Left ventricle myocardium superior (tissue), 1 donor: ENCODE measurements at places on chromosomes 16 and 17. TPM values are rescaled to one million over a fixed set of nuclear protein-coding genes. Genes with fewer than 3 reads are reported as not detected.

DNA sequence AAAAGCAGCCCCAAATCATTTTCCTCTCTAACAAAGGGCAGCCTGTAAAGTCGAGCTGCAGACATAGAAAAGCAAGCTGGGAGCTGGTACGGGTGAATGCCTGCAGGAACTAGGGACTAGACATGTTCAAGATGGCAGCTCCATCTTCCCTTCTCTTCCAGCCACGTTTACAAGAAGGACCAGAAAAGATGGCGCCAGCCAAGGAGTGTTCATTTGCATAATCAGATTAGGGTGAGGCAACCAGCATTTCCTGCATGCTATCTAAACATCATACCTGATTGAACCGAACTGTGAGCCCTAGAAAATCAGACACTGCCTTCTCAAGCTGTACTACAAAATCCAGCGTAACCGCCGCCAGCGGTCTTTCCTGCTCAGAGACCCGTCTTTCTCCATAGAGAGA, 896.8 kb downstream of the CDH11 start:
- no peak for DNase-seq

GRCh38 chr17:2405247-2405926, 4.5 kb upstream of the MNT start:
- DNase-seq, result no peak

- peak; percentile 53 for DNase-seq
Measured at GRCh38 chr16:13036600-13036999, 135.2 kb downstream of the SHISA9 start.

DNA sequence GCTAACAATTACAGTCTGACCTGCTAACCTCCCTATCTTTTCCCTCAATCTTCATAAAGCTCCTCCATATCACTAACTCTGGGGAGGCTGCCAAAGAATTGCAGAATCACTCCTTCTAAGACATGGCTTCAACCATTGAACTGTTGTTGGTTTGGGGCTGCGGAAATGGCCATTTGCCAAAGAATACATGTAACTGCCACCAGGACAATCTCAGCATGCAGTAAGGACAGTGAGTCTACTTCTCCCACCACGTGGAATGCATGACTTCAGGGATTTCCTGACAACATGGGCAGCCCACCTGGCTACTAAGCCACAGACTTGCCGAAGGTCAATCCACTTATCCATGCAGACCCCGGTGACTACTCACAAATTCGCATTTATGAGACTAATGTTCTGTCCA, 104.3 kb upstream of the NUDT7 start:
- DNase-seq, result no peak

- no peak for DNase-seq
Measured at GRCh38 chr17:28982131-28982793, 23.6 kb downstream of the SEZ6 start.

DNA sequence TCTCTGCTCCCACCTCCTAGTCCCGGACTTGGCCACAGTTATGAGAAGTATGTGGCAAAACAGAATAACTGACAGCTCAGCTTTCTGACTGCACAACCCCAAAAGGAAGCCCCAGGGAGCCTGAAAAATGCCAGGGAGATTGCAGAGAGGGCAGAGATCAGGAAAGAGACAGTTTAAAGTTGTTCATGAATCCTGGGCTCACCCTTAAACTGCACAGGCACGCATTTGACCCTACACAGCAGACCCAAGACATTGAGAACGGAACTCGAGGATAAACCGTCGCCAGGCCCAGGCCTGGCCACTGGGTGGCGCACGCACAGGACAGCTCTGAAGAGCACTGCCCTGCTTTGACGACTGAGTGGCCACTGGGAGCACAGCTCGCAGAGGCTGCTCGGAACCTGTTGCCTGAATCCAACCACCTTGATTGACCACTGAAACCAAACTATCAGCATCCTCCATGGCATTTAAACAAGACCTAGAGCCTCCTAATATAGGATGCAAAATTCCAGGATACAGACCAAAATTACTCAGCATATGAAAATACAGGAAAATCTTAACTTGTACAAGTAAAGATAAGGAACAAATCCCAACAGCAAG, 114.0 kb downstream of the C16orf95 start:
- DNase-seq, result peak; percentile 78

DNA sequence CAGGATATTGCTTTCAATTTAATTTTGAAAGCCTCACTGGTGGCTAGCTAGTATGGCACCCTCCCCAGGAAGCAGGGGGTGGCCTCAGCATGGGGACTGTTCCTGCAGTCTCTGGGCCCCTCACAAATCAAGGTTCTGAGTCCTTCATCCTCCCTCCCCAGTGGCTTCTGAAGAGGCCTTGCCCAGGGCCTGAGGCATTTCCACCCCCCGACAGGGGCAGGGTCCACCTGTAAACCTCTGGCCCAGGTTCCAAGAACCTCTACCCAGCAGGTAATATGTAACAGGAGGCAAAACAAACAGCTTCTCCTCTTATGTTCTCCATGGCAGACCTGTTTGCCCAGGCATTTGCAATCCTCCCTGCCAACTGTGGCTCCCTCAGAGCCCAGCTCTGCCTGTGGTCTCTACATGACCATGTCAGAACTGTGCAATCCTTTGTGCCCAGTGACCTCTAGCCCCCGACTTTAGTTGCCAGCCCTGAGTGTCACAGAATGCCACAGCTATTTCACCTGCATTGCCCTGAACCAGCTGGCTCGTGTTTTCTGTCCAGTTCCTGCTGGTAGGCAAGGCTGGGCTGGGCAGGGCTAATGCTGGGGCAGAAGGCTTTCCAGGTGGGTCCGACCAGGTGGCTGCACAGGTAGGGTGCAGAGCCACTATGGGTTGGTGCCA, 14.3 kb downstream of the ACSF2 start:
- DNase-seq, result no peak

DNA sequence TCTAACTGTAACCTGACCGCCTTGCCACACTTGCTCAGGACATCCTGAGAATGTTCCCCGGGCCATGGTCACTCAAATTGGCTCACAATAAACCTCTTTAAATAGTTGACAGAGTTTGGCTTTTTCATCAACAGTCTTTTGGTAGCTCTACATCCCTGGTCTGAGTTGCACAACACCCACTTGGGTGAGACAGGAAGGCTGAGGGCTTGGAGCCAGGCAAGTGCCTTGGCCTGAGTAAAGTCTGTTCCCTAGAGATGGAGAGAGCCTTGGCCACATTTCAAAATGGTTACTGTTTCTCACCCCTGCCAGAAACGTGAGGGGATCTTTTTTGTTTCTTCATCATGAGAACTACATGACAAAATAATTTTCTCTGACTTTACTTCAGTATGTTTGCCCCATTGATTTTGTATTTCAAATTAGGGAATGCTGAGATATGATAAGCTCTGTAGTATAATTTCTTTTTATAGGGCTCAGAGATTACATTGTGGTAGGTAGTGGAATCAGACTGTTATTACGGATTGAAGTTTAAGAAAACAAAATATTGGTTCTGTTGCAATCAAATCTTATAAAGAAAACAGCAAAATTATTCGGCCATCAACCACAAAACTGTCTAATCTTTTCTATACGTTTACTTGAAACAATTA, 53.9 kb upstream of the NETO2 start:
- DNase-seq, result peak; percentile 77

DNA sequence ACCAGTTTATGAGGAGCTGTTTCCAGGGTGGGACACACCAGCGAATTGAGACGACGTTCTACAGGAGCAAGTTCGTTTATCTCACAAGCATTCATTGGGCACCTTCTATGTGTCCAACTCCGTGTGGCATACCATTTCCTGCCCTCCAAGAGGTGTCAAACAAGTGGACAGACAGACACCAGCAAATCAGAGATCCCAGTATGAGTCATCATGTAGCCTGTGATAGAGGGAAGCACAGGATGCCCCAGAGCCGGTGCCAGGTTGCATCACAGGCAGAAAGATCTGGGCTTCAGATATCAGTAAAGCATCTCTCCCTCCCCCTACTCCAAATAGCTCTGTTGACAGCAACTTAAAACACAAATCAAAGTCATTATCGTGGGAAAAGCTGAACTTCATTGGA, 31.8 kb upstream of the MAF start:
- DNase-seq, result no peak

DNA sequence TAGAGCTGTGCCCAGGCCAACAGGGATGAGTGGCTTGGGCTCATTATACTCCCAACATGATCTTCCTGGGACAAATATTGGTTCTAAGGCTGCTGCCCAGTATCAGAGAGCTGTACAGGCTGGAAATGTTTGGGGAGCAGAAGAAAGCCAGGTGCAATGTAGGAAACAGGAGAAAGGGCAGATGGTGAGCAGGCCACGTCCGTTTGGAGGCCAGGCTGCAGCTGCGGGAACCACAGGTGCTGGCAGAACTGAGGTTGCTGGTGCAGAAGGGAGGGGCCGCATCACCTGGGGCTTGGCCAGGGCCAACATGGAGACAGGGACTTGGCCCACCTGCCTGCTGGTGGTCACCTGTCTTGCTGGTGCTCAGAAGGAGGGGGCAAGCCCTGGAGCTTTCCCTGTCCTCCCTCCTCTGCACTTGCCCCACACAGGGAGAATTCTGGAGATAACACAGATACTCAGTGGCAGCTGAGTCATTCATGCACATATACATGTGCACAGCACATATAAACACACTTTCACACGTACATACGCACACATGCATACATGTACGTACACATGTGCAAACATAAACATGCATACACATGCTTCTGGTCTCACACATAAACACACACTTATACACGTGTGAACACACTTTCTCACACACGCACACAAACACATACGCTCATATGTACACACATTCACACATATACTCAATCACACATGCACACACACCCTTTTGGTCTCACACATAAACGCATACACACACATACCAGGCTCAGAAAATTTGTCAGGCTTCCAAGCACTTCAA, 67.7 kb downstream of the WSCD1 start:
- DNase-seq, result no peak

GRCh38 chr16:20814784-20815183, 8.5 kb downstream of the REXO5 start:
- DNase-seq, result no peak

DNA sequence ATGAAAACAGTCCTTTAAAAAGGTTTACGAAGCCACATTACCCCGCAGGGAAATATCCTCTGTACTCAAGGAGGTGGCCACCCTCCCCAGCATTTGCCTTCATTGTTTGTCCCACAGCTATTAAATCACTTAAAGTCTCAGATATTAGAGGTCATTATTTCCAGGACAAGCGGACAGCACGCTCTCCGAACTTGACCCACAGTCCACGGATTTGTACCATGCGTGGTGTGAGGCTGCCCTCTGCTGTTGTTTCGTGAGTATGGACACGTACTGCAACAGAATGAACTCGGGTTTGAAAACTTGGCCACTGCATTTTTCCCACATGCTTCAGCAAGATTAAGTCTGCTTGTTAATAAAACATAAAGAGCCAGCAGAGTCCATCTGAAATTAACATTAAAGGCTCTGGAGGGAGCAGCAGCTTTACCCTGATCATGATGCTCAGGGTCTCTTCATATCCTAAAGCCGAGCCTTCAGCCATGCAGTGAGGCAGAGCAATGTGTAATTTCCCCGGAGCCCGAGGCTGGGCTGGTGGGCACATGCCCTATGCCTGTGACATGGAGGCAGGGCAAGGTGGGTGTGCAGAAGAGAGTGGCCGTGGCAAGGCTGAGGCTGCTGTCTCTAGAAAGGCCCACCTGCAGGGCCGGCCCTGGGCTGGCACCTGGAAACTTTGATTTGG, 19.7 kb downstream of the MEAK7 start:
- DNase-seq, result peak; percentile 68

GRCh38 chr16:732936-733335, 6.0 kb downstream of the HAGHL start:
- no peak for DNase-seq

GRCh38 chr16:31006589-31006988, 3.8 kb downstream of the STX1B start:
- no peak for DNase-seq

DNA sequence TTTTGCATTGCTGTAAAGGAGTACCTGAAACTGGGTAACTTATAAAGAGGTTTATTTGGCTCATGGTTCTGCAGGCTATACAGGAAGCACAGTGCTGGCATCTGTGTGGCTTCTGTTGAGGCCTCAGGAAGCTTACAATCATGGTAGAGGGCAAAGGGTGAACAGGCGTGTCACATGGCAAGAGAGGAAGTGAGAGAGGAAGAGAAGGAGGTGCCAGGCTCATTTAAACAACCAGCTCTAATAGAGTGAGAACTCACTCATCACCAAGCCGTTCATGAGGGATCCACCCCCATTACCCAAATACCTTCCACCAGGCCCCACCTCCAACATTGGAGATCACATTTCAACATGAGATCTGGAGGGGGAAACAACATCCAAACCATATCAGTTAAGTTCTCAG, 16.4 kb upstream of the CLEC19A start:
- DNase-seq, result no peak

EFTUD2 gene
- total RNA-seq, result 54.4 TPM

GRCh38 chr17:48692049-48692448, 30.3 kb downstream of the PRAC1 start:
- DNase-seq, result no peak

CNTD1 gene
- 0.10 TPM for total RNA-seq

DNA sequence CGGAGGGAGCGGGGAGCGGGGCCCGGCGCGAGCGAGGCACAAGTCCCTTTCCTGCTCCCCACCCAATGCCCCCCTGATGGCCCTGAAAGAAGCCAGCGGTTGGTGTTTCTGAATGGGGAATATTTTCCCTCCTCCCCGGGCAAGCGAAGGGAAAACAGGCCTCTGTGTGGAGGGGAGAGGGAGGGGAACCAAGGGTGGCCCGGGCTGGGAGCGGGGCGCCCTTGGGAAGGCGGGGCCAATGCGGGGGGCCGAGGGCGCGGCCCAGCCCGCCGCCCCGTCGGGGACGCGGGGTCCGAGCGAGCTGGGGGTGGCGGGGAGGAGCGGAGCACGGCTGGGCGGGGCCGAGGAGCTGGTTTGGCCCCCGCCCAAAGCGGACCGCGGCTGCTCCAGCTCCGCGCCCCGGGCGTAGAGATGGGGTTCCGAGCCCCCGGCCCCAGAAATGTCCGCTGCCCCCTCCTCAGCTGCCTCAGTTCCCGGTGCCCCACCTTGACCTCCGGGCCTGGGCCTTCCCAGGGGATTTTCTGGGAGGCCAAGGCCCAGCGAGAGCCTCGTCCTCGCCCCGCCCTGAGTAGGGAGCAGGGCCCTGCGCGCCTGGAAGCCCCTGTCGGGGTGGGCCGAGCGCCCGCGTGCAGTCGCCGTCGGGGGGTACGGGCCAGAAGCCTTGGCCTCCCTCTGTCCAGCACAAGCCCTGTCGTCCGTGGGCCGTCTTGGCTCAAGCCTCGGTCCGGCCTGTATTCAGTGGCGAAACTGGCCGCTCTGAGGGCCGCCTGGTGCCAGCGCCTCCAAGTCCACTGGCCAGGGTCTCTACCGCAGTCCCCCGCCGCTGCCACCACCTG, 3.9 kb upstream of the HEXIM1 start:
- peak; percentile 84 for DNase-seq

GRCh38 chr16:28258567-28258966, 33.8 kb upstream of the SBK1 start:
- DNase-seq, result peak; percentile 83

TP53TG3 gene
- total RNA-seq, result 0.77 TPM
